ENCODE measurements at places on chromosomes 2 and 18. TPM values are rescaled to one million over a fixed set of nuclear protein-coding genes. Genes with fewer than 3 reads are reported as not detected.
A peak's percentile ranks its signal among the peaks of the same experiment; 100 is the strongest.

GRCh38 chr2:234898534-234899053 lies 53.2 kb upstream of the SH3BP4 start:
- no peak overlapping the region for H3K4me3 ChIP-seq
- no peaks in the 10 kb centered on the region for H3K27me3 ChIP-seq
- H3K4me1 ChIP-seq: no peaks in the 10 kb centered on the region
- no peak for DNase-seq

DNA sequence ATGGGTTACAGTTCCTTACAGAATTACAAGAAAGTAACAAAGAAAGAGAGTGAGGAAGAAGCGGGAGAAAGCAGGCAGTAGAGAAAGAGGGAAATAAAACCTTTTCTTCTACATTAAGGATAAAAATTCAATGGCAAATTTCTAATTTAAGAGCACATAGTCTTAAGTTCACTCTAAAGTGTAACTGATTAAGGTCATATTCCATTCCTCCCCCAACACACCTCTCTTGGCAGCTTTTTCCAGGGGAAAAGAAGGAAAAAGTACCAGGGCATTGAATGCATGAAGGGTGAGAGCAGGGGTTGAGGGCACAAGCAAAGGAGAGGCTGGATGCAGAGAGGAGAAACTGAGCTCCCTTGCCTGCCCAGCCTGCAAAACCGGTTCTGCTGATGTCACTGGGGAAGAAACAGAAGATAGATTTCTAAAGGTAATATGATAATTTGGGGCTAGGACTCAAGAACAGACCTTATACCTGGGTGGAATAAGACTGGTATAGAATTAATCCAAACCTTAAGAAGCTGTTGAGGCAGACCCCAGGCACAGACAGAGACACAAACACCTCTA lies 4.6 kb downstream of the ACMSD start:
- H3K27me3 ChIP-seq: peaks cover 8% of the 10 kb centered on the region
- H3K4me1 ChIP-seq: no peaks in the 10 kb centered on the region
- DNase-seq: no peak
- no peaks in the 10 kb centered on the region for H3K36me3 ChIP-seq
- no peak overlapping the region for H3K4me3 ChIP-seq
- no peak overlapping the region for H3K27ac ChIP-seq

- no peak overlapping the region for H3K27ac ChIP-seq
- H3K27me3 ChIP-seq: no peaks in the 10 kb centered on the region
- H3K36me3 ChIP-seq: no peaks in the 10 kb centered on the region
- H3K4me3 ChIP-seq: no peak overlapping the region
These were observed 175.2 kb upstream of the SPATS2L start for GRCh38 chr2:200131307-200131706.

GRCh38 chr2:10772201-10772867 lies 40.3 kb downstream of the PDIA6 start:
- no peak for DNase-seq
- no peak overlapping the region for H3K27ac ChIP-seq
- H3K4me1 ChIP-seq: no peaks in the 10 kb centered on the region
- no peaks in the 10 kb centered on the region for H3K36me3 ChIP-seq
- H3K4me3 ChIP-seq: no peak overlapping the region
- no peaks in the 10 kb centered on the region for H3K27me3 ChIP-seq

DNA sequence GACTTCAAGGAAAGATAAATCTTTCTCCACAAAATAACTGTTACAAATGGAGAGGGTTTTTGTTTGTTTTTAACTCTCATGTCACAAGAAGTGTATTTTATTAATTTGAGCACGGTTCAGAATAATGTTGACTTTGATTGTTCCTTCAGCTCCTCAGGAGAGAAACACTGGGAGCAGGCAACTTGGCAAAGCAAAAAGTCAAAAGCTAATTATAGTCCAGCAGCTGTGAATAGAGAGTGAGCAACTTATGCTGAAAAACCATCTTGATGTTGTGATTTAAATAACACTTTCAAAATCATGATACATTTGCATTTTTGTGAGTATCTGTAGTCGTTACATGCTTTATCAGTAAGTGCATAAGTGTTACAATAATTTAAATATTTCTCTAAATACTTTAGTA lies 37.5 kb upstream of the TTN start:
- H3K27me3 ChIP-seq: no peaks in the 10 kb centered on the region
- peaks cover 55% of the 10 kb centered on the region for H3K36me3 ChIP-seq
- H3K4me3 ChIP-seq: no peak overlapping the region
- no peaks in the 10 kb centered on the region for H3K4me1 ChIP-seq

- H3K36me3 ChIP-seq: no peaks in the 10 kb centered on the region
- peaks cover 3% of the 10 kb centered on the region for H3K27me3 ChIP-seq
- H3K4me1 ChIP-seq: no peaks in the 10 kb centered on the region
- no peak overlapping the region for H3K4me3 ChIP-seq
- no peak for DNase-seq
- H3K27ac ChIP-seq: no peak overlapping the region
These were observed 78.1 kb upstream of the FAM110C start for GRCh38 chr2:124241-124880.

GRCh38 chr2:192535956-192536921 lies 341.5 kb upstream of the TMEFF2 start:
- no peaks in the 10 kb centered on the region for H3K36me3 ChIP-seq
- H3K4me1 ChIP-seq: no peaks in the 10 kb centered on the region
- DNase-seq: no peak
- H3K27me3 ChIP-seq: no peaks in the 10 kb centered on the region

DNA sequence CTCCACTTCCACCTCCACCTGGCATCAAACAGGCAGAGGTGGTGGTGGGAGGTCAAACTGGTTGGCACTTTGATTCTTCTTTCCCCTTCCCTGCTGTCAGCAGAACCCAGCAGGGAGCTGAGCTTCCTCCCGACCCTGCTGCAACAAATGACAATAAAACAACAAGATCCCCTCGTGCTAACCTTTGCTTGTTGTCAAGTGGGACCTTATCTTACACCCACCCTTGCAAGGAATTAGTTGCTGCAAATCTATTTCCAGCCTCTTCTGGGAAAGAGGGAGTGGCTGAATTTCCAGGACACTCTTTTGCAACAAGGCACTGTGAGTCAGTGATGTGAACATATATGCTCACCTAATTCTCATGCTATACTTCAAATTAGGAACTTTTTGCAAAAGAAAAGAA lies 655.1 kb downstream of the DSC3 start:
- no peaks in the 10 kb centered on the region for H3K4me1 ChIP-seq
- H3K27ac ChIP-seq: no peak overlapping the region
- no peaks in the 10 kb centered on the region for H3K36me3 ChIP-seq
- DNase-seq: no peak
- H3K4me3 ChIP-seq: no peak overlapping the region

GRCh38 chr18:26407736-26408601 lies 140.4 kb downstream of the KCTD1 start:
- no peaks in the 10 kb centered on the region for H3K36me3 ChIP-seq
- no peak for DNase-seq
- H3K27ac ChIP-seq: no peak overlapping the region

- H3K4me1 ChIP-seq: no peaks in the 10 kb centered on the region
- no peak overlapping the region for H3K27ac ChIP-seq
- H3K4me3 ChIP-seq: no peak overlapping the region
- H3K27me3 ChIP-seq: peaks cover 29% of the 10 kb centered on the region
- H3K36me3 ChIP-seq: no peaks in the 10 kb centered on the region
- no peak for DNase-seq
These were observed 13.9 kb downstream of the ANTXR1 start for GRCh38 chr2:69026691-69027459.

GRCh38 chr18:30489890-30490643 lies 552.5 kb downstream of the DSC3 start:
- no peak overlapping the region for H3K4me3 ChIP-seq
- DNase-seq: no peak
- no peak overlapping the region for H3K27ac ChIP-seq
- no peaks in the 10 kb centered on the region for H3K4me1 ChIP-seq
- H3K36me3 ChIP-seq: no peaks in the 10 kb centered on the region

- H3K4me1 ChIP-seq: no peaks in the 10 kb centered on the region
- no peak overlapping the region for H3K4me3 ChIP-seq
- H3K36me3 ChIP-seq: no peaks in the 10 kb centered on the region
- H3K27me3 ChIP-seq: no peaks in the 10 kb centered on the region
- H3K27ac ChIP-seq: no peak overlapping the region
- no peak for DNase-seq
These were observed 202.9 kb downstream of the NDUFA10 start for GRCh38 chr2:239822146-239822831.

DNA sequence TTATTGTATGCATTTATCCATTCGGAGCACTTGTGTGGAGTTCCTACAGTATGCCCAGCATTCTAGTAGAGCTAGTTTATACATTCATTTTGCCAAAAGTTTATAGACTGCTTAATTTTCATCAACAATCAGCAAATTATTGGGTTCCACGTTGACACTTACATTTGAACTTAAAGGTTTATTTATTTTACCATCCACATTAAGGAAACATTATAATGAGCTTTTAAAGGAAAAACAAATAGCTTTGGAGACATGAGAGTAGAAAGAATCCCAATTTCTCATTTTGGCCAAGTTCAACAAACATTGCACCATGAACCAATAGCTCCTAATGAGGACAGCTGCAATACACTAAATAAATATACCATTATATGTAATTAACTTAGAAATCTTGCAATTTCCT lies 501.2 kb upstream of the SMIM21 start:
- H3K4me3 ChIP-seq: no peak overlapping the region
- no peaks in the 10 kb centered on the region for H3K27me3 ChIP-seq
- H3K36me3 ChIP-seq: no peaks in the 10 kb centered on the region
- no peaks in the 10 kb centered on the region for H3K4me1 ChIP-seq
- H3K27ac ChIP-seq: no peak overlapping the region

DNA sequence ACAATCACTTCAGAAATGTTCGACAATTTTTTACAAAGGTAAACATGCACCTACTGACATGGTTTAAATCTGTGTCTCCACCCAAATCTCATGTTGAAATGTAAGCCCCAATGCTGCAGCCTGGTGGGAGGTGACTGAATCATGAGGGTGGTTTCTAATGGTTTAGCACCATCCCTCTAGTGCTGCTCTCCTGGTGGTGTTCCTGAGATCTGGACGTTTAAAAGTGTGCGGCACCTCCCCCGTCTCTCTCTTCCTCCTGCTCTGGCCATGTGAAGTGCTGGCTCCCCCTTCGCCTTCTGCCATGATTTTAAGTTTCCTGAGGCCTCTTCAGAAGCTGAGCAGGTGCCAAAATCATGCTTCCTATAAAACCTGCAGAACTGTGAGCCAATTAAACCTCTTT lies 28.3 kb downstream of the MAP3K2 start:
- H3K4me1 ChIP-seq: peaks cover 21% of the 10 kb centered on the region
- H3K27ac ChIP-seq: no peak overlapping the region
- no peak for DNase-seq

DNA sequence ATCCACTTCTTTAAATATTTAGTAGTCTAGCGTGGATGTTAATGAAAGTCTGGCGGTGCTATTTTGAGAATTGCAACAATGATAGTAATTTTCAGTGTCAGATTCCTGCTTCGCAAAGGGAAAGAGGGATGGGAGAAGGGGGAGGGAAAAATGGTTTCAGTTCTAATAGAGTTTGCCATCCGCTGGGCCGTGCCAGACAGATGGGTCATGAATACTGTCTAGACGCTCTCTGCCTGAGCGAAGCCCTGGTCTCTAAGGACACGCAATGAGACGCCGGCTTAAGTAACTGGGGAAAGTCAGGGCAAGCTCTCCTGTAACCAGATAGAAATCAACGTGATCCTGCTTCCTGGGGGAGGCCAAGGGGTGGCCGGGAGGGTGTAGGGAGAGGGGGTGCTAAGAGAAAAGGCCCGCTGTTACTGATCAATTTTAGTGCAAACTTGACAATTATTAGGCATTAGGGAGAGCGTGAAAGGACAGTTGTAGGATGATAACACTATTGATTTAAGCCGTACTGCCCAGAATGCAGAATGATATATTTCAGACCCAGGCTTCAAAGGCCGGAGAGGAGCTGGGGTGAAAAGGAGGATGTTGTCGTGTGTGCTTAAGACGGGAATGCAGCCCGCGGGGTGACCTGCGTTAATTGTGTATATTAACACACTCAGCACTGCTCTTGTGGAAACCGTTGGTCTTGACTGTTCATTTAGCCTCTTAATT lies 229.2 kb downstream of the LDLRAD4 start:
- H3K4me1 ChIP-seq: peaks cover 42% of the 10 kb centered on the region
- DNase-seq: no peak
- H3K4me3 ChIP-seq: no peak overlapping the region
- H3K27ac ChIP-seq: peak overlapping the region; percentile 16
- H3K27me3 ChIP-seq: no peaks in the 10 kb centered on the region

DNA sequence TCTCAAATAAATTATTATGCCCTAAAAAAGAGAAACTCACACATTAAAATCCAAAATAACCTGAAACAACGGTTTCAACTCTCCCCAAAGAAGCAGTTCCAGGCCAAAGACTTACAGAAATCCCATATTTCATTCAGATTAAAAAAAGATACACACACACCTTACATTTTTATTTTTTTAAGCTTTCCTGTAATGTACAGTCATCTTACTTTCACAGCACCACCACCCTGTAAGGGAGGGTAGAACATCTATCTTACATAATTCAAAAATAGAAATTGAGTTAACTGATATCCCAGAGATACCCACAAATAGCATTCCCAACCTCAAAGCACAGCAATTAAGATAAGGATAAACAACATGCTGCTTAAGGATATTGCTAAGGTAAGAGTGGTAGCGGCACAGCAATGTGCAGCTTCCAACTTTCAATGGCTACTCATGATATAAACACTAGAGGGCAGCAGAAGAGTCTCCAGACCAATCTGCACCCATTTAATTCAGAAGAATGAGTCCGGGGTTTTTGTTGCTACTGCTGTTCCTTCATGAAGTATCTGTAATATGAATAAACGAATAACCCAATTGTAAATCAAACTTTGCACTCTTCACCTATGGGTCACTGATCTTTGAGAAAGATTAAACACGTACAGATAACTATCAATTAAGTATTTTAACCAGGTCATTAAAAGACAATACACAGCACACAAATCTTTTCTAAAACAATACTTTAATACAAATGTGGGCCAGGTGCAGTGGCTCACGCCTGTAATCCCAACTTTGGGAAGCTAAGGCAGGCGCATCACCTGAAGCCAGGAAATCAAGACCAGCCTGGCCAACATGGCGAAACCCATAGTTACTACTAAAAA lies 11.3 kb downstream of the GFPT1 start:
- peaks cover 17% of the 10 kb centered on the region for H3K36me3 ChIP-seq
- H3K27me3 ChIP-seq: no peaks in the 10 kb centered on the region
- H3K4me1 ChIP-seq: no peaks in the 10 kb centered on the region
- DNase-seq: peak; percentile 69

- H3K27me3 ChIP-seq: peaks cover 14% of the 10 kb centered on the region
- H3K36me3 ChIP-seq: no peaks in the 10 kb centered on the region
- DNase-seq: no peak
- no peak overlapping the region for H3K4me3 ChIP-seq
- H3K27ac ChIP-seq: no peak overlapping the region
These were observed 40.7 kb downstream of the DNER start for GRCh38 chr2:229673676-229674075.

Gene GPR35
- total RNA-seq: 11.0 TPM

Gene KRTCAP3
- 10.0 TPM for total RNA-seq

Gene STPG4
- total RNA-seq: 0.32 TPM

Gene SLC23A3
- 1.3 TPM for total RNA-seq

Gene BCL11A
- 2.0 TPM for total RNA-seq

Gene GPR155
- 42.7 TPM for total RNA-seq

Gene PPP4R3B
- total RNA-seq: 81.5 TPM

Gene SP5
- total RNA-seq: not detected

Gene RAB12
- total RNA-seq: 19.4 TPM
